ENCODE measurements at places on chromosomes 7 and 10. TPM values are rescaled to one million over a fixed set of nuclear protein-coding genes. Genes with fewer than 3 reads are reported as not detected.

Gene PKD2L1
- total RNA-seq: not detected

Gene TRPV6
- total RNA-seq: 5.2 TPM

Gene TAS2R5
- total RNA-seq: 5.3 TPM

Gene FZD1
- total RNA-seq: 78.3 TPM

Gene PIK3AP1
- 10.5 TPM for total RNA-seq

Gene ZNF735
- not detected for total RNA-seq

Gene PRPS1L1
- not detected for total RNA-seq

Gene PAPOLB
- 0.18 TPM for total RNA-seq
